ENCODE measurements at places on chromosomes 2 and 18. TPM values are rescaled to one million over a fixed set of nuclear protein-coding genes. Genes with fewer than 3 reads are reported as not detected.
A peak's percentile ranks its signal among the peaks of the same experiment; 100 is the strongest.

DNA sequence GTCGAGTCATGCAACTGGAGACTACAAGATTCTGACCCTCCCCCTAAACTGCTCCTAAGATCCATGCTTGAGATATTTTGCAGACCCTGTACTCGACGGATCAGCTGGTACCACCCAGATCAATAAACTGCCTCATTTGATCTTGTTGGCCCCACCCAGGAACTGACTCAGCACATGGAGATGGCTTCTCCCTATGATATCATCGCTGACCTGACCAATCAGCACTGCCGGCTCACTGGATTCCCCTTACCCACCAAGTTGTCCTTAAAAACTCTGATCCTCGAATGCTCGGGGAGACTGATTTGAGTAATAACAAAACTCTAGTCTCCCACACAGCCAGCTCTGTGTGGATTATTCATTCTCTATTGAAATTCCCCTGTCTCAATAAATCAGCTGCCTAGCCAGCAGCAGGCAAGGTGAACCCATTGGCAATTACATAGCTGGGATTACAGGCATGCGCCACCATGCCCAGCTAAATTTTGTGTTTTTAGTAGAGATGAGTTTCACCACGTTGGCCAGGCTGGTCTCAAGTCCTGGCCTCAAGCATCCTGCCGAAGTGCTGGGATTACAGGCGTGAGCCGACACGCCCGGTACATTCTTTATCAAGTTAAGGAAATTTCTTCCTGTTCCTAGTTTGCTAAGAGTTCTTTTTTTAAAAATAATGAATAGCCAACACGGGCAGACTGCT lies 43.6 kb downstream of the VPS54 start:
- DNase-seq, result no peak

- DNase-seq, result no peak
Observed at GRCh38 chr18:75546964-75547363, 119.5 kb upstream of the SMIM21 start.

DNA sequence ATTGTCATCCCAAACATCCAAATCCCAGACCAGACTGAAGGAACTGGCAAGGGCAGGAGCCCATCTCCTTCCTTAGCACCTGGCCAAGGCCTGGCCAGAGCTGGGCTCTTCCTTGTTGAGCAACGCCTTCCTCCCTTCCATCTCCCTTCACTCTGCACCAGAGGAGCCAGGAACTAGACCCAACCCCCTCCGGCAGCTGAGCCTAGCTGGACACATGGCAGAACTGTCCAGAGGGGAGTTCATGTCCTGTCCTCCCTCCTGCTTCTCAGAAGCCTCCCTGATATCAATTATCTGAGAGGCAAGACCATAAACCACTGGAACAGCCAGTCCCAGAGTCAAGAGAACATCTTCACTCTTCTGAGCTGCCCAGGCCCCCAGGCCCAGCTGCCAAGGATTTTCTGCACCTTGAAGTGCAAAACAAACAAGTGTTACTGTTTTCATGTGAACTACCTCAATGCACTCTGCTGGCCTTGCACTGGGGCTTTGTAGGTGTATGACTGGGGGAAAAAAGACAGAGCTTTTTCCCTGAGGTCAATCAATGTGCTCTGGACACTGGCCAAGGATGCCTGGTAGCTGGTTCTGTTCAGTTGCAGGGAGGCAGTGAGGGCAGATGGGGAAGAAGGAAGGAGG lies 107.6 kb upstream of the MSH6 start:
- no peak for DNase-seq

DNA sequence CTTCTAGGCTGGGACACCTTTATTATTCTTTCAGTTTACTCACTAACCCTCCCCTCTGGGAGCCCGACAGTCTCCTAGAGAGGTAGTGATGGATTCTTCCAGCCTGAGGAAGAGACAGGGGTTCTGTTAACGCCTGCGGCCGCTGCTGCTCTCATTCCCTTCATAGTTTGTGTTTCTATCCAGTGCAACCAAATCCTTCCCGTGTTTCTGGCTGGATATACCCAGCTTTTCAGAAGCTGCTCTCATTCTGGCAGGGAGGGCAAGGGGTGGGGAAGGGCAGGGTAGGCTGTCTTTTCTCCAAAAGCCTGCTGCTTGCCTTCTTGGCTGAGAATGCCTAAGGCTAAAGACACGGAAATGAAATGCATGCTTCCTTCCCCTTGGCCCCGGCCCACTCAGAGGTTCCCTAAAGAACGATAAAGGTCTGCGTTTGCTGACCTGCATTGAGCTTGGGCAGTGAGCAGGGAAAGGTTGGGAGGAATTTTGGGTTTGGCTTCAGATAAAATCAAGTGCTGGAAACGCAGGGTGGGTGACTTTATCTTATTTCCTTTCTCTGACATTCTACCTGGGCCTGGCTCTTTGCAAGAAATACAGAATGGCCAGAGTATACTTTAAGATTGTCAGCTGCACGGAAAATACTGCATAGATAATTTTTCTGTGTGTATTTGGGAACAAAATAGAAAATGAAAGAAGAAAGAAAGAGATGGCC lies 390.9 kb downstream of the NBAS start:
- peak; percentile 13 for DNase-seq

GRCh38 chr2:203808046-203808750 lies 59.4 kb upstream of the CTLA4 start:
- DNase-seq, result no peak

- DNase-seq, result no peak
Observed at GRCh38 chr2:99537910-99538485, 48.2 kb upstream of the REV1 start.

EDAR gene
- total RNA-seq, result not detected

UGT1A5 gene
- total RNA-seq, result not detected

All from endothelial cell (in vitro differentiated cells).